Natural killer cell (primary cell): ENCODE measurements at places on chromosomes 6 and 20.
A peak's percentile ranks its signal among the peaks of the same experiment; 100 is the strongest.

DNA sequence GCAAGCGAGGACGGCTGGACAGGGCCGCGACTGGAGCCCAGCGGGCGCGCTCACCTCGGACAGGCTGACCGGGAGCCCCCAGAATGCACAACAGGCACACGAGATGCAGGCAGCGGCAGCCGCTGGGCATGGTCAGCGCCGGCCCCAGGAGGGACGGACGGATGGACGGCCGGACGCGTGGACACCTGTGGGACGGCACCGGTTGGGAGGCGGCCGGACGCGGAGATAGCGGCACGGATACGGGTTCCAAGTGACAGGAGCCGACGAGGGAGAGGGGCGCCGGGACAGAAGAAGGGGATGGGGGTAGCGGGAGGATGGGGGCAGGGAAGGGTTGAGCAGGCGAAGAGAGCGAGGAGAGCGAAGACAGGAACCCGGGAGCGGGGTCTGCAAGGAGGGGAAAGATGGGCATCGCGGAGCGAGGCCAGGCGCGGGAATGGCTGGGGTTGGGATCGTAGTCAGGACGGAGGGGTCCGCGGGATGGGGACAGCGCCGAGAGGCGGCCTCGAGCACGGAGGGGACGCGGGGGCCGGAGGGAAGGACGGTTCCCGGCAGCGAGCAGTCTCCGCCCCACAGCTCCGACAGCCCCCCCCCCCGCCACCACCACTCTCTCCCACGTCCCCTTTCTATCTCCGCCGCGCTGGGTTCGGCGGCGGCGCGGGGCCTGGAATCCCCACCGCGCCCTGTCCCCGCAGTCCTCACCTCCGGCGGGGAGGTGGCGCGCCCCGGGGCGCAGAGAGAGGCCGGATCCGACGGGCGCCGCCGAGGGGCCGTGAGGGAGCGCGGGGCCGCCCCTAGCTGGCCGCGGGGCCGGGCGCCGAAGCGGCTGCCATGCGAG, 435 bp downstream of the DLK2 start:
- DNase-seq = peak; percentile 31

- DNase-seq = no peak
Measured at GRCh38 chr20:40646361-40646760, 42.7 kb downstream of the MAFB start.

GRCh38 chr6:136343700-136344099, 54.1 kb upstream of the BCLAF1 start:
- DNase-seq = no peak

DNA sequence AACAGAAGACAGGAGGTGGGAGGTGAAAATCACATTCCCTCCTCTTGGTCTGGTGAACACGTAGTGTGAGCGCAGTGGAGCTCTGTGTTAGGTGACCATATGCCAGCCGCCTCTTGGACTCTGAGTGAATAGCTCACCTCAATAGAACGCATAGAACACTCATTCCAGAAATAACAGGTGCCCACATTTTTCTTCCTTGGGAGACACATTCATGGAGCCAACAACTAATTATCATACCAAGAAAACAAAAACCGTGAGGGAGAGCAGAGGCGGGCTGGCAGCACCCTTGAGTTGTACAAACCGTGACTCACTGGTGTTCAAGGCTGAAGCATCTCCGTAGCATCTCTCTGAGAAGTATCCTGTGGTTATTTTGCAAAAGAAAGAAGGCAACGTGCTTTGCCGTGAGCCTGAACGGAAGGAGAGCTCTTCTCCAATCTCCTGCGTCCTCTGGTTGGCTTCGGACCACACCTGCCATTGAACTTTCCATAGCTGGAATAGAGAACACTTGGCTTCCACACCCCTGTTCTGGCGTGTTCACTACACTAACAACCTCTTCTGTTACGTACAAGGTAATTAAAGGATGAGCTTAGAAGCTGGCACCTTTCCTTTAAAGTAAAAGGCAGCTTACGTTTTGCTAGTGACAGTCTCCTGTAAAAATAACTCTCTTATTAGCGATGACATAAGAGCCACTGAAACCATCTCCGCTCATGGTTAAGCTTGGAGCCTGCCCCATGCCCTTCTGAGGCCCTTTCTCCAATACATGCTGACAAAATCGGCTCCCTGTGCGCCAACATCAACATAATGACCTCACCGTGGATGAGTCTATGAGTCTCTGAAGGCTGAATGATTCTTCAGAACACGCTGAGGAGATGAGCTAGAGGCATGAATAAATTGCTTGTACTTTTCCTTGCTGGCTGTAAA, 30.2 kb upstream of the SGK1 start:
- DNase-seq = no peak

DNA sequence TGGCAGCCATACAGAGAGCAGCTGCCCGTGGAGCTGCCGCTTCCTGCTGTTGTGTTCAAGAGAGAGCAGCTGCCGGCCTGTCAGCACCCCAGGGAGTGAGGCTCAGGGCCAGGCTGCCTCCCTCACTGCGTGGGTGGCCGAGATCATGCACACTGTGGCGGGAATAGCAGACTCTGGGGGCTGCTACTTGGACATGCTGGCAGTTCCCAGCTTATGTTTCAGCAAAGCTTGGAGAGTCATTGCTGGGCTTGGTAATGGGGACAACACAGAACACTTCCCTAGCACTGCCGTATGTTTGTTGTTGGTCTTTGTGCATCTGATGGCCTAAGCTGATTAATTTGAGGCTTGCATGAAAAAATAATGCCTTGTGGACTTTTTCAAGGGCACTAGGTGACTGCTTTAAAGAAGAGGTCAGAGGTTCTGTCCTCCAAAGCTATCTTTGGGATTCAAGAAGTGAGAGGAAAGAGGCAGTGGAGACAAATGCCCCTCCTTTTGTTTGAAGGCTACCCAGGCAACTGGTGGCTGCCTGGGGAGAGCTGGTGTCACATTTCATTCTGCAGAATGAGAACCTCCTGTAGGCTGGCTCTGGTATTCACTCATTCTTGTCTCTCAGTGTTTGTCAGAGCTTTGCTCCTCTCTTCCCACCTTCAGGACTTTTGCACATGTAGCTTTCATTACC, 18.8 kb downstream of the MRAP2 start:
- DNase-seq = no peak

DNA sequence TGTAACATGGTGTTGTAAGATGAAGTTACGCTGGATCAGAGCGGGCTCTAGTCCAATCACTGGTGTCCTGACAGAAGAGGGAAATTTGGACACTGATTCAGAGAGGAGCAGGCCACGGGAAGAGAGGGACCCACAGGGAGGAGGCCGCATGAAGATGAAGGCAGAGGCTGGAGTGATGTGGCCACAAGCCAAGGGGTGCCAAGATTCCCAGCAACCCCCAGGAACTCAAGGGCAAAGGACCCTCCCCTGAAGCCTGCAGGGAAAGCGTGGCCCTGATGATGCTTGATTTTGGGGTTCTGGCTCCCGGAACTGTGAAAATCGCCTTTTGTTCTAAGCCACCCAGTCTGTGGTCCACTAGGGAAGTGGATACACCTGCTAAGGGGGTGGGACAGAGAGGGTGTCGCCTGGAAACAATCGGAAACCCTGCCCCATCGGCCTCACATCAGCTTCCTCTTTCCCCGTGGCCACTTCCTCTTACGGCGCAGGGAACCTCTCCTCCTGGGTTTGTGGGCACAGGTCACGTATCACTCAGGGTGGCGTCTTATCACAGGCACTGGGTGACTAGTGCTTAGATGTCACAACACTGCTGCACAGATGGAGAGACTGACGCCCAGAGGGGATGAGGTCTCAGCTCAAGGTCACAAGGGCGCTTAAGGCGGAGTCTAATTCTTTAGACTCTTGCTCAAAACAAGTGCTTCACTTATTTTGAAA, 58.0 kb downstream of the SULF2 start:
- DNase-seq = peak; percentile 40

- no peak for DNase-seq
Measured at GRCh38 chr20:63911176-63911575, 16.2 kb downstream of the DNAJC5 start.

- no peak for DNase-seq
Measured at GRCh38 chr6:166605752-166606151, 19.3 kb upstream of the RAMACL start.

DNA sequence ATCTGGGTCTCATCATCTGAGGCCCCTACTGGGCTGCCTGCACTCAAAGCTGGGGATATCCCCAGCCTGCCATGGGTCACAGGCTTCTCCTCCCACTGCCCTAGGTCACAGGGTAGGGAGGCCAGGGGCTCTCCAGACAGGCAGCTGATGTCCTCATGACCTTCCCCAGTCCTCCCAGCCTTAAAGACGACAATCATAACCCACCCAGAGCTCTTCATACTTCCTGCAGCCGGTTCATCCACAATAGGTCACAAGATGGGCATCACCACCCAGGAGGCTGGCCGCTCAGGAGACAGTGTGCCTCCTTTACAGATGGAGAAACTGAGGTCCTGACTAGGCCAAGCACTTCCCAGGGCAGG, 15.2 kb downstream of the TFEB start:
- DNase-seq = no peak

DNA sequence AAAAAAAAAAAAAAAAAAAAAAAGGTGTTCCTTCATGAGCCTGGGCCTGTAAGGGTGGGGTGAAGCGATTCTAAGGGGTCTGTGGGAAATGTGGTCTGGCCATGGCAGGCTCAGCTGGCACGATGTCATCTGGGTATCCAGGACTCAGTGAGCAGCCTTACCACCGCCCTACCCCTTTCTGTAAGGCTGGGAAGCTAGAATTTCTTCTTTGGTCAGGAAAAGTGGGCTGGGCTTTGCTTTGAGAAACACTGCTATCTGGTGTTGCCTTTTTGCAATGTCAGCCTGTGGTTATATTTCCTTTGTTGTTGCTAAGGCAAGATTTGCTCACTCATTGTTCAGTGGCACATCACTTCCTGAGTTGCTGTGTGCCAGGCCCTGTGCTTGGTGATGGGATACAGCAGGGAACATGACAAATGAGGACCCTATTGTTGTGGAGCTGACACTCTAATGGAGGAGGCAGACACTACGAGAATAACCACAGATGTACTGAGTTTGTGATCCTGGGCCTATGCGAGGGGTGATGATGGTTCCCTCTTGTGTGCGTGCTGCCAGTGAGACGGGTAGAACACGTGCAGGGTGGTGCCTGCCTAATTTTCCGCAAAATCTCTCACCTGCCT, 45.9 kb upstream of the ZNFX1 start:
- no peak for DNase-seq

- DNase-seq = no peak
Measured at GRCh38 chr6:48109944-48110343, 1.1 kb downstream of the PTCHD4 start.

GRCh38 chr20:5602346-5602745, 147.9 kb upstream of the SHLD1 start:
- DNase-seq = no peak

DNA sequence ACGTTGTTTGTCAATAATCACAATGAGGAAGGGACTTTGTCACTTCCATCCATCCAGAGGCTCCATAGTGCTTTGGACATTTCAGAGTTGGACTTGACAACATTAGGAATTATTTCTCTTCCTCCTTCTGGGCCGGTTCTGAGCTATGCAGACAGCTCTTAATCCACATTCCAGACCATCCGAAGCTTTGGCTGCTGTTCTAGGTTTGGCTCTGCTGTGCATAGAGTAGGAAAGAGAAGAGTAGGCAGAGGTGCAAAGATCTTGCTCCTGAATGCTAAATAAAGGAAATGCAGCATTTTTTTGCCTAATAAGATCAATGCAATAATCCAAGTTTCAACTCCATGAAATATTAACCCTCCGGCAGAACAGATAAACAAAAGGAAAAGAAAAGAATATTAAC, 251.8 kb upstream of the PRND start:
- no peak for DNase-seq
